EH (cell line): ENCODE measurements at places on chromosomes 5 and 9.

DNA sequence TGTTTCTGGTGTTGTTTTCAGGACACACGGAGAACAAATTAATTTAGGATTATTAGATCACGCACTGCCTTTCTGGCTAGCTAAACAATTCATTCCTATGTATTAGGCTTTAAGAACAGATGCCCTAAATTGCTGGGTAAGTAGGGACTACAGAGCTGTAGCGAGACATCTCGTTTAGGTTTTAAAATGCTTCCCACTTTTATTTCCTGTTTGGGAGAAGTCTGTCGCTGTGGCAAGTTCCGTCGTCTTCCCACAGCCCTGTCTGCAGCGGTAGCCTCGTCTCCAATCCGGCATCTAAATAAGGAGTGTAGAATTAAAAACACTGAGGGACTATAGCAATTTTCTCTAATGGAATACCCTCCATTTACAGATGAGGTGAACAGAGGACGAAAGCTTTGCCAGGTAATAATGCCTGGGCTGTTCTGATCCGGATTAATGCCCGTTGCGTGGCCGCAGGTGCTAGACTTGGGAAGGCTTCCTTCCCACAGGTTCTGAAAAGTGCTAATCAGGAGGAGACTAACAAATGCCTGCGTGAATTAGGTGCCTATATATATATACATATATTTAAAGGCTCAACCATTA is 1.3 kb upstream of the TRIM36 start:
- no peak for DNase-seq

- DNase-seq: no peak
Observed at GRCh38 chr9:18848657-18849056, 184.4 kb downstream of the SAXO1 start.

DNA sequence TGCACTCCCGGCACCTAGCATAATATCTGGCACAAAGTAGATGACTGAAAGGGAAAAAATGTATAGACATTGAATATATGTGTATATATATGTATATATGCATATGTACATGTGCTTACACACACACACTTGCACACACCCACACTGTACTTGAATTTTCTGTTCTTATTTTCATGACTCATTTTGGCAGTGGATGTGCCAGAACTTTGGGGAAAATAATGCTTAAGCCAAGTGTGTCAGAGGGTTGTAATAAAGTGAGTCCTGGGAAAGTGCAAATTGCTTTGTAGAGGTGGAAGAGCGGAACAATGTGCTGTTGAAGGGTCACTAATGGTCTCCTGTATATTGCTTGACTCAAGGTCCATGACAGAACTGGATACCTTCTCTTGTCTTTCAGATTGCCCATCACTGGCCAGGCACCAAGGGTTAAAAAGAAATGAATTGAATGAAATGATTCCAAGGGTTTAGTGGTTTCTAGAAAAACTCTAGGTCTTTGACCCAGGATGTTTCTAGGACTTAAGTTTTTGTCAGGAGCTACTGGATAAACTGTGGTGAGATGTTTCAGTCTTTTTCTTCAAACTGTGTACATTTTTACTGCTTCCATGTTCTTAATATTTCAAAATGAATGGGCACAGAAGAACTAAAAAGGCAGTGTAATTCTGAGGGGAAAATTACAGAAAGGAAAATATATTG is 129.9 kb upstream of the MOCS2 start:
- DNase-seq: no peak

GRCh38 chr5:22480305-22480704 is 372.8 kb downstream of the CDH12 start:
- no peak for DNase-seq

GRCh38 chr5:133859073-133859472 is 109.4 kb downstream of the C5orf15 start:
- DNase-seq: no peak

DNA sequence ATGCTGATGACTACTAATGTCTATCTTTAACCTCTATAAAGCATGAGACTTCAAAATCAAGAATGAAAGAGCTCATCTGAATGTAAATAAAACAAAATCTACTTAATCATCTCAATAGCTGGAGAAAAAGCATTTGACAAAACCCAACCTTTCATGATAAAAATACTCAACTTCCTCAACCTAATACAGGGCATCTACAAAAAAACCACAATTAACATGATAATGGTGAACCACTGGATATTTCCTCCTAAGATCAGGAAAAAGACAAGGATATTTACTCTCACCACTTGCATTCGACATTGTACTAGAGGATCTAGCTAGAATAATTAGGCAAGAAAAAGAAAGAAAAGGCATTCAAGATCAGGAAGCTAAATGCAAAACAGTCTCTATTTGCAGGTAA is 49.3 kb downstream of the FAM169A start:
- DNase-seq: no peak

- no peak for DNase-seq
Observed at GRCh38 chr5:64806537-64806936, 37.8 kb downstream of the CWC27 start.

DNA sequence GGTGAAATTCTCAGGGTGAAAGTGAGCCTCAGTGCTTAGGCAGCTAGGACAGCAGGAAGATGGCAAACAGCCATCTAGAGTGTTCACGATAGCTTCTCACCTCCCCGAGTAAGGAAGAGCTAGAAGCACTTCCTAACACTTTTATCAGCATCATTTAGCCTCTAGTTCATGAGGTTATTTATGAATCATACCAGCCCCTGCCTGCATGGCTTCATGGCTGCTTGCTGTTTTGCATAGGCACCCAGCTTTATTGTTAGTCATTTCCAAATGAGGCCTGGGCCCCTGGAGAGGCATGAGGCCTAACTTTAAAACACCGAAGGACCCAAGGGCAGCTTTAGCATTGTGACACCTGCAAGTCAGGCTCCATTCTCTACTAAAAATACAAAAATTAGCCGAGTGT is 134.9 kb upstream of the PANK3 start:
- DNase-seq: peak; percentile 59

DNA sequence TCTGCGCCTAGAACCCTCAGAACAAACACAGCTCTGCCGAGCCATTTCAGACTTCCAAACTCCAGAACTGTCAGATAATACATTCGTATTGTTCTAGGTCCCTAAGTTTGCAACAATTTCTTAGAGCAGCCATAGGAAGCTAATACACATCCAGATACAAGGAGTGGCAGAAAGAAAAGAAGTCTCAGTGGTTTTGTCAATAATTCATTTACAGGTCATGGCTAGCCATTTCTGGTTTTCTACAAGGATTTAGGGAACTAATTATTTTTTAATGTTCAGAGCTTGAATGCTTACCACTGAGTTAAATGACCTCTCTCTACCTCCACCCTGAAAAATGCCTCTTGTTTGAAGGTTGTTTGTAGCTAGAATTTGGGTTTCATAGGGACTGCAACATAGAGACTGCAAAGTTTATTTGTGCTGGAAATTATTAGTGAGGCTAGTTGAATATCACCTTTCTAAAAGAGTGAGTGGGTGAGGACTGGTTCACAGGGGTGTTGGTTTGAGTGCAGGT is 15.5 kb upstream of the ERMP1 start:
- no peak for DNase-seq

- DNase-seq: no peak
Observed at GRCh38 chr9:137581361-137582285, 2.9 kb upstream of the DPH7 start.

DNA sequence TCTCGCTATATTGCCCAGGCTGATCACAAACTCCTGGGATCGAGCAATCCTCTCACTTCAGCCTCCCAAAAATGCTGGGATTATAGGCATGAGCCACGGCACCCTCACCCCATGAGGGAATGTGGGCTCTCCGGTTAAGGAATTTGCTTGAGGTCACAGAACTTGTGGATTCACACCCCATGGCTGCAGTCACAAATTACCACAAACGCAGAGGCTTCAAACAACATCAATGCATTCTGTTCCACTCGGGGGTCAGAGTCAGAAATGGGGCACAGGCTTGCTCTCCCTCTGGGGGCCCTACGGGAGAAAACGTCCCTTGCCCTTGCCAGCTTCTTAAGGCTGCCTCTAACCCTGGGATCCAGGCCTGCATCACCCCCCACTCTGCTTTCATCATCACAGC is 12.2 kb upstream of the SPINK4 start:
- peak; percentile 33 for DNase-seq

- DNase-seq: no peak
Observed at GRCh38 chr5:59621477-59621876, 272.0 kb downstream of the PDE4D start.

GRCh38 chr9:8860925-8861324 is 1061.3 kb upstream of the DMAC1 start:
- DNase-seq: no peak

DNA sequence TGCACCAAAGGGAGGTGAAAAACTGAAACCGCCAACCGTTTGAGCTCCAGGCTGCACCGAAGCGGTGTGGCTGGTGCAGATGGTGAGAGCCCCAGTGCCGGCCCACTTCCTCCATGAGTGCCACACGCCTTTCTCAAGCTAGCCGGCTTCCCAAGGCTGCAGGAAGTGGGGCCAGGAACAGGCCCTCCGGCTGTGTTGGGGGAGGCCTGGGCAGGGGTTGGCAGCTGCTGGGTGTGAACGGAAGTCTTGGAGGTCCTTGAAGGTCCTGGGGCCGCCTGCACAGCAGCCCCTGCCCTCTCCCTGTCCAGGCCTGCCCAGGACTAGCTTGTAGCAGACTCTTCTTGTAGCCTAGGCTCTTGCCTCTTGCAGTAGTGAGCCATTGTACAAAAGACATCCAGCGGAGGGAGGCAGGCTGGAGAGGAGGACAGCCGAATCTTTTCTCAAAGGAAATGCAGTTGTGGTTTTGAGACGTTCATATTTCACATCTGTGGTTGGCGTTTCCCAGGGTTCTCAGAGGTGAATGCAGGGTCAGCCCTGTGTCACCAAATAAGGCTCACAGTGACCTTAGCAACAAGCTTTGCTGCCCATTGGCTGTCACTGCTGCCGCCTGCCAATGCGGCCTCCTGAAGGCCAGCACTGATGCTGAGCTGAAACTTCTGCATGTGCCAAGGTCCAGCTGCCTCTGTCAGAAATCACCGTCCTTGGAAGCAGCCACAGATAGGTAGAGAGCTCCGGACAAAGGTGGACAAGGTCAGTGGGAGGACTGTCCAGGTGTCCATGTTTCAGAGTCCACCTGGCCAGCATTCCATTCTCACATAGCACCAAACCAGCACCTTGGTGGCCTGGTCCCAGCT is 23.9 kb downstream of the IRF1 start:
- peak; percentile 82 for DNase-seq

GRCh38 chr9:76166526-76166925 is 227.7 kb downstream of the RFK start:
- DNase-seq: no peak

- no peak for DNase-seq
Observed at GRCh38 chr5:155434681-155435080, 421.1 kb downstream of the KIF4B start.

- no peak for DNase-seq
Observed at GRCh38 chr5:32332361-32332760, 19.6 kb upstream of the MTMR12 start.

DNA sequence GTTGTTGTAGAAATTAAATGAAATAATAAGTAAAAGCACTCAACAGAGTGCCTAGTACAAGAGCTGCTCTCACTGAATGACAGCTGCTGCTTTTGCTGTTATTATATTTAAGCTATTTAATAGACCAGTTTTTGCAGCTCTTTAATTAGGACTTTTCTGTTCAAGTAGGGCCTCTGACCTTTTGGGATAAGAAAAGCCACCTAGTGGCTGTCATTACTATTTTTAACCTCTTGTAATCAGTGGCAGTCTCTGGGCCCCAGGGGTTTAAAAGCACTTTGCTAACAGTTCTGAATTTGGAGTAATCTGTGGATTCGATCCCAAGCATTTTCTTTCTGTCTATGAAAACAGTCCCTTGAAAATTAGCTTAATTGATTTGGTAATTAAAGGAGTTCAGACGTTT is 121.1 kb downstream of the NUDT12 start:
- DNase-seq: no peak

- DNase-seq: peak; percentile 79
Observed at GRCh38 chr9:109904666-109905065, 124.7 kb downstream of the PALM2AKAP2 start.

DNA sequence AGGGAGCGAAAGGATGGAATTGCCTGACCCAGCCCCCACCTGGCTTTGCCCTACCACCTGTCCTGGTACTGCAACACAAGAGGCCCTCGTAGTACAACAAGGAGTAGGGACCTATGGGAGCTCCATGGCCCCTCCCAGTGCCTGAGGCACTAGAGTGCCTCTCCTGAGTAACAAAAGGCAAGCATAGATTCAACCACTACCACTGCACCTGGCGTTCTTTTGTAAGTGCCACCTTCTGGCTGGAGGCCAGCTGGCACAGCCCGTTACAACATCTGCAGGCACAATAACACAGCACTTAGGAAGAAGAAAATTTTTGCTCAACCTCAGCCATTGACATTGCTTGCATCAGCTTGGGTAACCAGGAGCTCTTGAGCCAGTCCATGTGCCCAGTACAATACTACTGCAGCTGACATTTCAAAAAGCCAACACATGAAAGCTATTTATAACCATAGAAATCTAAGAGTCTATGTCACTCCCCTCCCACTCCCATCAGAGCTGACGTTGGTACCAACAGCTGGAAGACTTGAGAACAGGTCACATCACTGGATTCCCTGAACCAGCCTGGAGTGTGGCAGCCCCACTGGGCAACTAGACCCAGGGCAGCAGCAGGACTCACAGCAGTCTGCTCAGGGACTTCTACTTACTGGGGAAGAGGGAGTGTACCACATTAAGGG is 17.7 kb upstream of the FAM174A start:
- DNase-seq: no peak

DNA sequence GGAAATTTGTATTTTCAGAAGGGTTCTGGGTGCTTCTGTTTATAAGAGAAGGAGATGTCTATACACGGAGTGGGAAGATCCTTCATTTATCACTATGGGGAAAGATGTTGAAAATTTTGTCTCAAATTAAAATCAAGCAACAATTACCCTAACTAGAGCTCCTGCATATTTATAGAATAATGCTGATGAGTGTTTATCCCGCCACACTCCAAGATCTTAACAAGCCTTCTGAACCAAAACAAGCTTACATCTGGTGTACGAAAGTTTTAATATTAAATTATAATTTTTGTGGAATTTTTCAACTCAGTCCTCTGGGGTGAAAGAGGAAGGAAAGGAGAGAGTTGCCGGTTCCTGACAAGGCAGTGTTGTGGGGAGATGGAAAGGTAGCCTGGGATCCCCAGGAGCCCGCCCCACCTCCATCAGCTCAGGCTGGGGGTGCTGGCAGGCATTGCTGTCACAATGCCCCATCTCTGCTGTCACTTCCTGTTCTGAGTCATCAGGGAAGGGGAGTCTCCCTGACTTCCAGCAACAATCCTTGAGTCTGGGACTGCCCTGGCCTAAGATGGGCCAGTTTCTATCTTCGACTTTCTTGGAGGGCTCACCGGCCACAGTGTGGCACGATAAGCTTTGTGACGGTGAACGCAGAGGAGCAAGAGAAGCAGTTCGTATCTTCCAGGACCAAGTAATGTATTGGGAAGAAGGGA is 64.5 kb downstream of the ERAP1 start:
- DNase-seq: peak; percentile 67

DNA sequence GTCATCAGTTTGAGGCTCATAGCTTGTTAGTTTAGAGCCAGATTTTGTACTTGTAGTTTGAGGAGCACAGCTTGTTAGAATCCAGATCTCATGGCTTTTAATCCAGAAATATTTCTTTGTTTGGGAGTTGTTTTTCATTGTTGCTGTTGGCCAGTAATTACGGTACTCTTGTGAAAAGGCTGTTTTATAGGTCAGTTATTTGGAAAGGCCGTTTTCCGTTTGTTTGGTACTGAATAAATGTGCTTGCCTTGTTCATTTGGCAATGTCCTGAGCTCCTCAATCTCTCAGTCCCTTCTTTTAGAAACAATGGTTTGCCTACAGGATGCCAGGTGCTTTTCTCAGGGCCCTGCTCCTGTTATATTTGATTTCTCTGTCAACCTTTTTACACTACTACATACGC is 4.5 kb upstream of the MOB3B start:
- no peak for DNase-seq
